ENCODE measurements at places on chromosomes 7 and 10.

- peak; percentile 62 for DNase-seq
Measured at GRCh38 chr7:150988230-150989226, 2.3 kb upstream of the NOS3 start.

DNA sequence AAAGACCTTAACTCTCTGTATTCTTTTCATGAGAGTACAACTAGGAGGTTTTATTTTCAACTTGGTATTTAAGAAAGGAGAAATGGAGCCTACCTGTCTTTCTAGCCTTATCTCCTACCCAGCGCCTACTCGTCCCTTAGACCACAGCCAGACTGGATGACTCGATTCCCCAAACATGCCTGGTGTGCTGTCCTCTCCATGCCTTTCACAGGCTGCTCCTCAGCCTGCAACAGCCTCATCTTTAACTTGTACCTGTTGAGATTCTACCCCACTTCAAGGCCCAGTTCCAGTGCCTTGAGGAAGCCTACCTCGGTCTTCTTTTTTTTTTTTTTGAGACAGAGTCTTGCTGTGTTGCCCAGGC lies 29.4 kb downstream of the CPA1 start:
- DNase-seq: no peak

- DNase-seq: no peak
Measured at GRCh38 chr10:64076322-64076940, 555.2 kb downstream of the REEP3 start.

- DNase-seq: no peak
Measured at GRCh38 chr7:95598511-95598910, 2.2 kb upstream of the PDK4 start.

DNA sequence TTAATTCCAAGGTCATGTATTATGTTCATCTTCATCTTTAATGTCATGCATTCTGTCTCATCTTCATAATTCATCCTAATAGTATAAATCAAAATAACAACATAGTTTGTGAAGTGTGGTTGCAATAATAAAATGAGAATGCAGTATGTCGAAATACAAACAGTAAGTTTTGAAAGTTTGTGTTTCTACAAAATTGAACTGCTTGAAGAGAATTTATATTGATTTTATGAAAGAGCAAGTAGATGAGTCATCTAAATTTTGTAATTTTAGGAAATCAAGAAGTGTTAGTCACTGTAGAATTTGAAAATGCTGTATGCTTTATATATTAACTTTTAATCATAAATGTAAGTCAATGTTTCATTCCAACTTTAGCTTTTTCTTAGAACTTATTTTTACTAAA lies 190.5 kb upstream of the PPP1R3A start:
- DNase-seq: no peak

DNA sequence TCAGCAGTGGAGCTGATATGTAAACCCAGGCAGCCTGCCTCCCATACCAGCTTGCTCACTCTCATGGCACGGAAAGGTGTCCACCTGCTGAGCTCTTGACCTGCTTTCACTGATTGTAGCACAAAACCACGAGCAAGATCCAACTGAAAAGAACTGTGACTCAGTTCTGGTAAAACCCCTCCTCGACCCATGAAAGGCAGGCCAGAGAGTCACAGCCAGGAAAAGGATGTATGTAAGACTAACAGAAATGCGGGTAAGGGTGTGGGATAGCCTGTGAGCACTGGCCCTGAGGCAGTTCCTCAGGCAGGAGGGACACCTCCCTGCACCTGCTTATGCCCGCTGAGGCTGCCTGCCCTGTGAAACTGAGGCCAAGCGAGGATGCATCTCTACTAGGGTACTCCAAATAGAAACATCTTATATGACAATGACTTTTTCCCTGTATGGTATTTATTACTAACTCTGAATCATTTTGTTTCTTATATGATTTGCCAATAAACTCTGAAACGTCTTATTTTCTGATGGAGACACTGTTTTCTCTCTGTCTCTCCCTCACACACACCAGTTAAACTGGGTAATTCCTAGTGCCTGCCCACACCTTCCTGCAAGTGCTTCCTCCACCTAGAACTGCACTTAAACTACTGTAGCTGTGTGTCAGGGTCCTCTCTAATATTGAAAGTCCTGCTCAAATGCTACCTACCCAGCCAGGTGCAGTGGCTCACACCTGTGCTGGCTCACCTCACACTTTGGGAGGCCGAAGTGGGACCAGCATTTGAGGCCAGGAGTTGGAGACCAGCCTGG lies 73.3 kb upstream of the GHITM start:
- no peak for DNase-seq

DNA sequence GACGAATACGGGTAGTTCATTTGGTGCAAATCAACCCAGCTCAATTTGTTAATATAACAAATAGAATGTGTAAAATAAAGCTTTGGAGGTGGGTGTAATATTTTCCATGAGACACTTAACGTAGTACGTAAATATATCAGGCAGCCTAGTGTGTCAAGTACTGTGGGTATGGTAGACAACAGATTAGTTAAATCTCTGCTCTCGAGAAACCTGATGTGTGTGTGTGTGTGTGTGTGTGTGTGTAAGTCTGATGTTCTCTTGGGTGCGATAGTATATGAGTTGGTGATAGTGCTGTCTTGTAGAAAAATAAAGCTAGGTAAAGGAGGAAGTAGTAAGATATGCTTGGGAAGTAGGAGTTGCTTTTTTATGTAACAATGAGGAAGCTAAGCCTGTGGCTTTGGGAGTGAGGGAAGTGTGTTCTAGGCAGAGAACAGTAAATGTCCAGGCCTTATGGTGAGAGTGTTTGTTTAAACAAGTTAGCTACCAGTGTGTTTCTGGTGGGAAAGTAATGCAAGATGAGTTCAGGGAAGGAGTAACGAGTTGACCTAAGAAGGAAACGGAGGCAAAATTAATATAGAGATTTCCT lies 26.1 kb downstream of the WAC start:
- no peak for DNase-seq

- no peak for DNase-seq
Measured at GRCh38 chr10:122543676-122544445, 16.7 kb upstream of the DMBT1 start.

- DNase-seq: no peak
Measured at GRCh38 chr10:129140921-129141885, 325.8 kb upstream of the MGMT start.

- peak; percentile 40 for DNase-seq
Measured at GRCh38 chr10:30433306-30433729, 666 bp upstream of the MAP3K8 start.
